ENCODE measurements at places on chromosomes 12 and 14.

GRCh38 chr12:77610446-77610845, 220.2 kb upstream of the NAV3 start:
- no peak for DNase-seq

GRCh38 chr12:40149673-40150260, 43.9 kb upstream of the SLC2A13 start:
- DNase-seq, result no peak

DNA sequence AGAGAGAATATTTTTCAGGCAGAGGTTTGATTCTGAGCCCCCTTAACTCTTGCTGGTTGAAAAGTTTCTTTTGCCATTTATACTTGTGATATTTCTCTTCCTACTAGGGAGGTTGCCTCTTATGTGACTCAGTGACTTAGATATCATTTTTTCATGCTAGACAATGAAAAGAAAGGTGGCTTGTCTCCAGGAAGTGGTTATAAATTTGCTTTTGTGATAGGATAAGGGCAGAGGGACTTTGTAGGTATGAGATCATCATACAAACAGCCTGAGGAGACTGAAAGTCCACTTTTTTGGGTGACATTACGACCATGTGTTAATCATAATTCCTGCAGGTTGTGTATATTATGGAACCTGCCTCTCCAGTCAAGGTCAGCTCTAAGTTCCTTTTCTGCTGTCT, 35.8 kb downstream of the ACSM4 start:
- no peak for DNase-seq

DNA sequence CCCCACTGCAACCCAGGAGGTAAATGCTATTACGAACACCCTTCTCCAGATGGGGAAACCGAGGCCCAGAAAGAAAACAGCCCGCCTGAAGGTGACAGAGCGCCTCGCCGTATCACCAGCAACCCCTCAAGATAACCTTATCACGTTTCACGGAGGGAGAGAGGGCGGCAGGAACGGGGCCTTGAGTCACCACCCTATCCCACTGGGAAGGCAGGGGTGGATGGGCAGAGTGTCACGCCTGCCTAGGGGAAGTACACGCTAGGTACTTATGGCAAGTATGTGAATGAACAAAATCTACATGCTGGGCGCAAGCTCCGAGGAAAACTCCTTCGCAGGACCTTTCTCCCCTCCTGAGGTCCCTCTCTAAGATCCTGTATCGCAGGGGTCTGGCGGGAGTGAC, 17.8 kb downstream of the NCOR2 start:
- no peak for DNase-seq

GRCh38 chr14:67503331-67503730, 14.8 kb upstream of the TMEM229B start:
- no peak for DNase-seq

DNA sequence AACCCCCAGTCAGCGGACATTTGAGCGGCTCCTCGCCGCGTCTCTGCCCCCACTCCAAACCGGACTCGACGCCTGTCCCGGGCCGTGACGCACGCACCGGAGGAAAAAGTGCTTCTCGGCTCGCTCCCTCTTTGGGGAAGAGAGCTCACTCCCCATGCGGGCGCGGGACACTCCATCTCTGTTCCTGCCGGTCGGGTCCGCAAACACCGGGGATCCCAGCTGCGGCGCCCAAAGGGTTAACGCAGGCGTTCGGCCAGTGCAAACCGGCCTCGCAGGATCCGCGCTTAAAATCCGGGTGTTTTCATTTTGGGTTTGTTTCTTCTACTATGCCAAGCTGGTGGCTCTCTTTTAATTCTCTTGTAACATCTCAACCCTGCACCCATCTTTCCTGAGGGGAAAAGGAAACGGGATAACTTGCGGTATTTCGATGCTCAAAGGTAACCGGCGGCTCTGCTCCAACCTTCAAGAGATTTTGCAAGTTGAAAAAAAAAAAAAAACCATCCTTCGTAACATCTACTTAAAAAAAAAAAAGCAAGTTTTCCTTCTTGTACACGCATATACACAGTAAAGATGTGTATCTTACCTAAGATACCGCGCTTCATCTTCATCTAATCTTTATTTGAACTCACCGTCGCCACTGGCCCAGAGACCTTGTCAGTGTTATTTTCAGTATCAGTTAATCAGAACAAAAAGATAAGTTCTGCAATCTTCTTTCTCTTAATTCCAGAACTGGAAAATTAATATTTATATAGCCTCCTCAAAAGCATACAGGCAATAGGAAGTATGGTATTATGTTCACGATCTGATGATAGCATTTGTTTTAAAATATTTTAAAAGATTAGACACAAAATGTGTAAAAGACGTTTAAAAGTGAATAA, 1.6 kb upstream of the ATP2B1 start:
- no peak for DNase-seq

DNA sequence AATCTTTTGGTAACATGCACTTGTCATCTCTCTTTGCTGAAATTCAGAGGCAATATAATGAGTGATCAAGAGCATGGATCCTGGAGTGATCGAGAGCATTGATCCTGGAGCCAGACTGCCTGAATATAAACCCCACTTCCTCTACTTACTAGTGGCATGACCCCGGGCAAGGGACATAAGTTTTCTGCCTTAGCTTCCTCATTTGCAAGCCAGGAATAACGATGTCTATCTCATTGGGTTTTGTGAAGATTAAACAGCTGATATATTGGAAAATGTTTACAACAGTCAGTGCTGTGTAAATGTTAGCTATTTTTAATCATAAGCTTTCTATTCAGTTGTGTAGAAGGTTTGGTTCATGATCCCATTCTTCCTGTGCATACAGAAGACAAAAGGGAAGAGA, 2.4 kb upstream of the CSRNP2 start:
- no peak for DNase-seq

DNA sequence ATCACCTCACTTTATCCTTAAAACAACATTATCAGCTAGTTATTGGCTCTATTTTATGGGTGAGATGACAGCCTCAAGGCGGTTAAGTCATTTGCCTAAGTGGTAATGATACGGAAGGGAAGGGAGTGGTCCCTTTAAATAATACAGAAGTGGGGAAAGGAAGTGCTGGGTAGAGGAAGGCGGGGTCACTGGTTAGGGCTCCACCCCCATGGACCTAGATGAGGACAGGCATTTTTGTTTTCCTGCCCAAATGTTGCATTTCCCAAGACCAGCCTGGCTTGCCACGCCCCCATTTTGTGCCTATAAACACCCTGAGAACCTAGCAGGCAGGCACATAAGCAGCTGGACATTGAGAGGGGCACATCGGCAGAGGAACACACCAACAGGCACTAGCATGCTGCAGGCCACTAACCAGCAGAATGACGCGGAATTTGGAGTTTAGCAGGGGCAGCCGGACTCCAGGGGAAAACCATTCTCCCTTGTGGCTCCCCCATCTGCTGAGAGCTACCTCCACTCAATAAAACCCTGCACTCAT, 100.9 kb downstream of the EPS8 start:
- DNase-seq, result no peak

- DNase-seq, result no peak
Observed at GRCh38 chr12:111482462-111482861, 76.7 kb downstream of the SH2B3 start.

- peak; percentile 39 for DNase-seq
Observed at GRCh38 chr14:57182760-57183503, 85.8 kb downstream of the EXOC5 start.

DNA sequence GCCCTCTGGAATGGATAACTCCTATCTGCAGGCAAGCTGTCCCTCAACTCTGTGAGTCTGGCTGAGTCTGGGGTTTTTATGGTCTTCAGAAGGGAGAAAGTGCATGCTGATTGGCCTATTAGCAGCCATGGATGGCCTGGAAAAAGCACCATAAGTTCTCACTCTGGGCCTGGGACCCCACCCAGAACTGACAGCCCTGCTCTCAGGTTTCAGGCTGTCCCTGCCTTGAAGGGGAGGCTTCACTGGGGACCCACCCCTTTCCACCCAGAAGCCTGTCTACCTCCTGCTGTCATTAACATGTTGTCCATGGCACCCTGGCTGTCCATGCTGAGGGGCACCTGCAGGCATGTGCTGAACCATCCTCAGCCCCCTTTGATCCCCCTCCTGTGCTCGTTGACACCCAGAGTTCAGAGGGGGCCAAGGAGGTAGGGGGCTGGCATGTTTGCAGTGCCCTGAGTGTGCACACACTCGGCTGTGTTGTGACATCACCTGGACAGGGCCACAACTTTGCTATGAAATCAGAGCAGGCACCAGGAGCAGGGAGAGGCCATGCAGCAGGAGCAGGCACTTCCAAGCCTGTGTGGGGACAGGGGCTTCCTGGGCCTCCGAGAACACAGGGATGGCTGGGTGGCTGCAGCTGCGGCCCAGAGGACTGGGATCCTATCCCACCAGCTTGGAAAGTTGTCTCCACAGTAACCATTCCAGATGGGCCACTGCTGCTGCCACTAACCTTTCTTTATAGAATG, 84.7 kb downstream of the ACSS3 start:
- no peak for DNase-seq

- peak; percentile 15 for DNase-seq
Observed at GRCh38 chr12:82688035-82688501, 1.4 kb downstream of the TMTC2 start.

- no peak for DNase-seq
Observed at GRCh38 chr14:71119832-71120231, 212.6 kb downstream of the PCNX1 start.

GRCh38 chr12:127592245-127592644, 674.7 kb upstream of the TMEM132C start:
- DNase-seq, result no peak

GRCh38 chr12:21529456-21529855, 3.4 kb downstream of the SPX start:
- no peak for DNase-seq

GRCh38 chr12:60930151-60930550, 1330.1 kb upstream of the USP15 start:
- no peak for DNase-seq

- no peak for DNase-seq
Observed at GRCh38 chr14:71395151-71395604, 487.9 kb downstream of the PCNX1 start.

All from SK-N-SH (cell line).